ENCODE measurements at places on chromosomes 11 and 22. TPM values are rescaled to one million over a fixed set of nuclear protein-coding genes. Genes with fewer than 3 reads are reported as not detected.

The TIGD3 gene
- total RNA-seq = 7.6 TPM

The SCARF2 gene
- 12.3 TPM for total RNA-seq

The DLG2 gene
- total RNA-seq = 14.1 TPM

DNA sequence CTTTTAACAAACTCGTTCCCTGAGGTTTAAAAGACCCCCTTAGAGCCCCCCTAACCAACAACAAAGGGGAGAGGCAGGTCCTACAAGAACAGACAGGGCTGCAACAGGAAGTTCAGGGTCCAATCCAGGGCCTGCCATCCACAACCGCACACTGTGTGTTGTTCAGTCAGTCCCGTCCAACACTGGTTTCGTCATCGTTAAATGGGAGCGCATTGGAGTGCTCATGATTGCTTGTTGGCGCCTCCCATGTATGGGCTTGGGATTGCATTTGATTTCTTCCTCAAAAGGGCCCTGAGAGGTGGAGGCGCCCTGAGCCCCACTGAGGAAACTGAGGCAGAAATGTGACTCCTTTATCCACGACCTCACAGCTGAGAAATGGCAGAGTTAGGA is 174.1 kb downstream of the MN1 start:
- H3K4me3 ChIP-seq = no peak overlapping the region
- no peak overlapping the region for H3K27ac ChIP-seq
- no peaks in the 10 kb centered on the region for H3K4me1 ChIP-seq
- H3K27me3 ChIP-seq = no peaks in the 10 kb centered on the region
- DNase-seq = no peak

The TP53I11 gene
- 28.7 TPM for total RNA-seq

DNA sequence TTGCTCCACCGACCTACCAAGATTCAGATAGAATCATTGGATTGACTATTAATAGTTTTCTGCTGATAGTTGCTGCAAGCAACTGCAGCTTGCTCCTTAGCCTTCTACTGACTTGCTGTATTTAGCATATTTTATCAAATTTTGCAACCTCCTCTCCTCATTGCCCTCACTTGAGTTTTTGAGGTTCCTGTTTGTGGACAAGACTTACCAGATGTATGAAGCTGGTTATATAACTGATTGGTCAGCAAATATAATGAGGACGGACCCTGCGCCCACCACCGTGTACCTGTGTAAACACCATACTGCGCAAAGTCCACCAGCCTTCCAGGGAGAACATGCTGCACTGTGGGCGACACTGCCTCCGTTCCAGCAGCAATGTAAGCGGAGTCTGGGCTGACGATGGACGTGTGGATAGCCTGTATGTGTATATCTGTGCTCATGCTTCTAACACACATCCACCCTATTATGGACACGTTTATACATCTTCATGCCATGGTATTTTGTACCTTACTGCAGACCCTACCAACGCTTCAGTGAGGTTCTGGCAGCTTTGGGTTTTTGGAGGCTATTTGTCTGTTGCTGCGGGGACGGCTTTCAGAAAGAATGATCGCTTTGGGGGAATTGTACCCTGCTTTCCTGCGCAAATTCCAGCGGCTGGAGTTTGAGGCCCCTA is 1.5 kb upstream of the USP18 start:
- no peaks in the 10 kb centered on the region for H3K4me1 ChIP-seq
- H3K27ac ChIP-seq = no peak overlapping the region

The OR4A16 gene
- total RNA-seq = 0.47 TPM

DNA sequence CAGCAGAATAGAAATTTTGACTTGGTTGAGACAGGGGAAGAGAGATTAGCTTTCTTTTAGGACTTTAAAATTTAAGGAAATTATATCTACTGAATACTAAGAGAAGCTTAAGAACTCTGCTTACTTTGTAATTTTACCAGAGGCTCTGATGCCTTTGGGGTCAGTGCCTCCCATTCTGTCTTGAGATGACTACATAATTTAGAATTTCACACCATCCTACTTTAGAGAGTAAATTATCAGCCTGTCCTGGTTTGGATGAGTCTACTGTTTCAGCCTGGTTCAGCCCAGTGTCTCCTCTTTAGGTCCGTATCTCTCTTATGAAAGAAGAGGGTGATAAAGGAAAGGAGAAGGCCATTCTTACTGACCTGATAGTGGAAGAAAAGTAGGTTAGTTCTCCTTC is 9.8 kb downstream of the NUCB2 start:
- H3K4me1 ChIP-seq = no peaks in the 10 kb centered on the region
- H3K4me3 ChIP-seq = no peak overlapping the region
- H3K27me3 ChIP-seq = no peaks in the 10 kb centered on the region
- H3K27ac ChIP-seq = no peak overlapping the region

- no peaks in the 10 kb centered on the region for H3K4me1 ChIP-seq
- H3K4me3 ChIP-seq = no peak overlapping the region
- no peaks in the 10 kb centered on the region for H3K36me3 ChIP-seq
- H3K27me3 ChIP-seq = no peaks in the 10 kb centered on the region
- H3K27ac ChIP-seq = no peak overlapping the region
Measured at GRCh38 chr11:132408877-132409276, 1038.5 kb downstream of the NTM start.

The SMIM35 gene
- total RNA-seq = 0.19 TPM

The SUSD2 gene
- 11.9 TPM for total RNA-seq

GRCh38 chr22:41844513-41844912 is 11.6 kb downstream of the SREBF2 start:
- DNase-seq = no peak
- H3K27me3 ChIP-seq = no peaks in the 10 kb centered on the region
- H3K4me3 ChIP-seq = no peak overlapping the region

DNA sequence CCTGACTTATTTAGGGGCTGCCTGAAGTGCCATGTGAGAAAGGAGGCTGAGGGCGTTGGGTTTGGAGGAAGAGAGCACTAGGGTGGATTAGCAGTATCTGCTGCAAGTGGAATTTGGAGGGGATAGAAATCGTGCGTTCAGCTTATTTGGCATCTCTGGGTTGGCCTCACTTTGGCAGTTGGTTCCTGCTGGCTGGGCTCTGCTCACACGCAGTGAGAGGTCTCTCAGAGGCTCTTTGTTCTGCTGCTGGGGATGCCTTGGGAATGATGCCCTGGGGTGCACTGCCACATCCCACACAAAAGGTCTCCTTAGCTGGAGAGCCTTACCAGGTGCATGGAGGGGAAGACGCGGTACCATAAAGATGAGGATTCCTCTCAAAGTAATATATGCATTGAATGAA is 17.7 kb upstream of the MICAL2 start:
- peak overlapping the region; percentile 61 for H3K27ac ChIP-seq
- H3K4me3 ChIP-seq = no peak overlapping the region
- no peaks in the 10 kb centered on the region for H3K36me3 ChIP-seq
- H3K4me1 ChIP-seq = peaks cover 42% of the 10 kb centered on the region
- H3K27me3 ChIP-seq = no peaks in the 10 kb centered on the region

DNA sequence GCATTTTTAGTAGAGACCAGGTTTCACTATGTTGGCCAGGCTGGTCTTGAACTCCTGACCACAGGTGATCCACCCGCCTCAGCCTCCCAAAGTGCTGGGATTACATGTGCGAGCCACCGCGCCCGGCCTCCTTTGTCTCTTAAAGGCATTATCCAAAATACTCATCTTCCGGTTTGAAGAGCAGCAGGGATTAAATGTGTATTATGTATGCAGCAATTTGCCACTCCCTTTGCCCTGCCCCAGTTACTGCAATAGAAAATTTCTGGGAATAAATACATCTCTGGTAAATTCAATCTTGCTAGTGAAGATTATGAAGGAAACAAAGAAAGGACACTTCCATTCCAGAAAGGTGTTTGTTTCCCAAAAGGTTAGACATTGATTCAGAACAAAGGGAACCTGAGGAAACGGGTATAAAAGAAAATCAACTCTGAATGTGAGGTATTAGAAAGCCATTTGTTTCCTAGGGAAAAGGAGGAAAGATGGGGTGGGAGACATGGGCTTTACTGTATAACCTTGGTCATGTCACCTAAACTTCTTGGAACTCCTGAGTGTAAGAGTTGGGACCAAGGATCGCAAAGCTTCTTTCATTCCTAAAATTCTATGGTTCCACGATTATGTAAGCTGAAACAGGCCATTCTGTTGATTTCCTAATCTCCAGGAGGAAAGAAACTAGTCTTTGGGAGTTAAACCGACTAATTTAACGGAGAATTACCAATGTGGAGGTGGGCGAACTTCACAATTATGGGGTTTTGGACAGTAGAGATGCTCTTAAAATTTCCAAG is 959 bp upstream of the HIPK3 start:
- H3K27me3 ChIP-seq = no peaks in the 10 kb centered on the region
- peaks cover 22% of the 10 kb centered on the region for H3K4me1 ChIP-seq
- H3K36me3 ChIP-seq = no peaks in the 10 kb centered on the region
- DNase-seq = no peak
- H3K4me3 ChIP-seq = peak overlapping the region; percentile 70
- H3K27ac ChIP-seq = peak overlapping the region; percentile 100

DNA sequence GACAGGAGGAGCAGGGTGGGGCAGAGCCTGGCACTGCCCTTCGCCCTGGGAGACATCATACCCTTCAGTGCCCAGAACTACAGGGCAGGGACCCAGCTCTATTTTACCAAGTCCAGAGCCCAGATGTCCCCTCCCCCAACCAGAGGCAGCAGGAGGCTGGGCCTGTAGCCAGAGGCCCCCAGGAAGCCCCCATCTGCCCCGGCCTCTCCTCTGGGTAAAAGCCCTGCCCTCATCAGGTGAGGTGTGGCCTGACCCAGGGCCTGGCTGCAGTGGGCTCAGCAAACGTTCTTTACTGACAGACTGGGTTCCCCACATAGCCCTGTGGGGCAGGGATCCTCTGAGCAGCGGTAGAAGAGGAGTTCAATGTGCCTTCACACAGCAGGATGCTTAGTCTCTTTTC is 51.8 kb upstream of the SLC22A12 start:
- no peaks in the 10 kb centered on the region for H3K27me3 ChIP-seq
- no peaks in the 10 kb centered on the region for H3K4me1 ChIP-seq
- H3K36me3 ChIP-seq = no peaks in the 10 kb centered on the region
- no peak for DNase-seq
- H3K4me3 ChIP-seq = no peak overlapping the region

DNA sequence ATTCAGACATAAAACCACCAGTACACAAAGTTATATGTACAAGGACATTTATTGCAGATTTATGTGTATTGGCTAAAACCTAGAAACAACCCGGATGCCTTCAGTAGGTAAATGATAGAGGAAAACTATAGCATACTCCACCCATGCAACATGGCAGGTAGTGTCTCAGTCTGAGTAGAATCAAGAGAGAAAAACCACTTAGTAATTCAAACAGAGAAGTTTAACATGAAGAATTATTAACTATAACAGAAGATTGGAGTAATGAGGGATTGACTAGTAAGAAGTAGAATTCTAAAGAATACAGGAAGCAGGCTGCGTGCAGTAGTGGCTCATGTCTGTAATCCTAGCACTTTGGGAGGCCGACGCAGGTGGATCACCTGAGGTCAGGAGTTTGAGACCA is 16.2 kb upstream of the SPTY2D1 start:
- H3K4me3 ChIP-seq = no peak overlapping the region
- no peak for DNase-seq
- no peaks in the 10 kb centered on the region for H3K27me3 ChIP-seq

- no peak overlapping the region for H3K27ac ChIP-seq
- no peaks in the 10 kb centered on the region for H3K36me3 ChIP-seq
- no peak for DNase-seq
Measured at GRCh38 chr22:46972901-46973831, 210.7 kb downstream of the TBC1D22A start.

- no peak overlapping the region for H3K27ac ChIP-seq
- no peaks in the 10 kb centered on the region for H3K36me3 ChIP-seq
- no peak overlapping the region for H3K4me3 ChIP-seq
Measured at GRCh38 chr11:44860346-44860745, 90.3 kb downstream of the TP53I11 start.

The SIDT2 gene
- total RNA-seq = 129 TPM

DNA sequence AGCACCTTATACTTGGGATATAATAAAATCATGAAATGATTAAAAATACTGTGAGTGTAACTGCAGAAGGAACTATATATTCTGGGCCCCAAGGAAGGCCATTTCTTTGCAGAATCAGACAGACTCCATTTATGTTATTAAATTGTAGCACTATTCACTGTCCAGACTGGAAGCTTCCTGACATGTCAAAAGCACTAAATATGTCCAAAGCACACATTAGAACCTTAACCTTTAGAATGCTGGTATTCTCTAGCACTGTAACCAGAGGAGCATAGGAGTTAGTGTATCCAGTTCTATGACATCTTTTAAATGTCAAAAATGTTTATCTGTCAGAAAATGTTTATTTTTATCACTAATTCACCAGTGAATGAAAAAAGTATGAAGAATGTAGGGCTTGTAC is 246.9 kb downstream of the CADM1 start:
- H3K27ac ChIP-seq = no peak overlapping the region
- no peaks in the 10 kb centered on the region for H3K27me3 ChIP-seq
- H3K4me3 ChIP-seq = no peak overlapping the region
- no peaks in the 10 kb centered on the region for H3K4me1 ChIP-seq

DNA sequence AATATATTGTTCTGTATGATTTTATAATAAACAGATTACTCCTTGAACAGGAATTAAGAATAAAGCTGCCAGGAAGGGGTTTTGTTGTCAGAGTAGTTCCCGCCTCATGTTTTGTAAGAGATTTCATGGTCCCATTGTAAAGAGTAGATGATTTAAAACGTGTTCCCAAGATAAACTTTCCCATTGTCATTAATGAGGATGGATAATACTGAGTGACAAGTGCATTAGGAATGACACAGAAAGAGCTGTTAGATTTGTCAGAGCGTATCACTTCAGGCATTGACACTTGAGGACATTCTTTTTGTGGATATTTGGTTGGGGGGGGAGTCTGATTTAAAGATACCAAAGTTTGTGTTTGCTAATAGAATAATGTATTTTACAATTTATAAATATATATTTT is 147.0 kb downstream of the PAX6 start:
- no peaks in the 10 kb centered on the region for H3K27me3 ChIP-seq
- H3K27ac ChIP-seq = no peak overlapping the region
- no peak for DNase-seq
- no peaks in the 10 kb centered on the region for H3K4me1 ChIP-seq

DNA sequence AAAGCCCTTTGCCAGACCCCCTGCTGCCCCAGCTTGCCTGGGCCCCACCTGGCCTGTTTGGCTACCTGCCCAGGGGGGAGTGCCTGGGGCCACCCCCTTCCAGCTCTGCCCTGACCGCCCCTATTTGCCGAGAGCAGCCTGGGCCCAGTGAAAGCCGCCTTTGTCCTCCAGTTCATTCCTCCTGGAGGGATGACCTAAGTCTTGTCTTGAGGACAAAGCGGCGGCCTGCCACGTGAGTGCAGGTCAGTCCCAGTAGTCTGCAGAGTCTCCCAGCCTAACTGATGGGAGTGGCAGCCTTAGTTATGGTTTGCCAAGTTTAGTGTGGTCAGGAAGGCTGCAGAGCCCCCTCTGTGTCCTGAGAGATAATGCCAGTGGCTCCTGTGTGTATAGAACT is 115.9 kb upstream of the CRYBB3 start:
- no peak overlapping the region for H3K4me3 ChIP-seq

The OR6A2 gene
- 2.2 TPM for total RNA-seq

The FGF19 gene
- 0.31 TPM for total RNA-seq

The AGBL2 gene
- total RNA-seq = 25.8 TPM

DNA sequence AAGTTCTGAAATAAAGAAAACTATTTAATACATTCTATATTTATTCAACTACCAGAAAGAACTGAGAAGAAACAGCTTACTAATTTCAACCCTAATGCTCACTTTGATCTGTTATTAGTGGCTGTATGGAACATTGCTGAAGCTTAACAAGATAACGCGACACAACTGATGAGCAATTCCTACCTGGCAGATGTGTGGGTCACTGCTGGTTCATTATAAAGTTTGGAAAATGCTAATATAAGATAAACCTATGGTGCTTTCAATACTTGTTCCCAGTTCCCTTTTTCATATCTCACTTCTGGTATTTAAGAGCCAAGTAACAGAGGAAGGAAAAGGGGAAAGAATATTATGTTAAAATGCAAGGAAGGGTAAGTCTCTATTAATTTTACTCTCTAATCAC is 10.5 kb downstream of the CTSC start:
- DNase-seq = no peak
- H3K36me3 ChIP-seq = no peaks in the 10 kb centered on the region
- H3K4me1 ChIP-seq = no peaks in the 10 kb centered on the region
- no peak overlapping the region for H3K27ac ChIP-seq
- H3K27me3 ChIP-seq = no peaks in the 10 kb centered on the region

Data from testis (tissue), 5 donors.